ENCODE measurements at places on chromosomes 16 and 17.

DNA sequence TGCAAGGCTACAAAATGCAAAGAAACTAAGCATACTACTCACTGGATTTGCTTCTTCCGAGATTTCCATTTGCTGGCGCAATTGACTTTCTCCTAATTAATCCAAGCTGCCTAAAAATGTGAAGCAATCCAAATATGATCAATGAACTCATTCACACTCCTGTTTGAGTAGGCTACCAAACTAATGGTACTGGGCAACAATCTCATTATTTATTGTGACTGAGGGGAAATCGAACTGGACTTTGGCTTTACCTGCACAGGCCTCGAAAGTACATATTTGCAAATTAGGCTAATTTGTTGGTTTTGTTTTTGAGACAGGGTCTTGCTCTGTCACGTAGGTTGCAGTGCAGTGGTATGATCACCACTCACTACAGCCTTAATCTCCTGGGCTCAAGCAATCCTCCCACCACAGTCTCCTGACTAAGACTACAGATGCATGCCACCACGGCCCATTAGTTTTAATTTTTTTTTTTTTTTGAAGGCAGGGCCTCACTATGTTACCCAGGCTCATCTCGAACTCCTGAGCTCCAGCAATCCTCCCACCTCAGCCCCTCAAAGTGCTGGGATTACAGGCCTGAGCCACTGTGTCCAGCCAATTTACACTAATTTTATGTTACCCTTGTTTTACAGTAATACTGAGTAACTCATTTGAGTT is 2.6 kb downstream of the ERI2 start:
- no peak for DNase-seq

DNA sequence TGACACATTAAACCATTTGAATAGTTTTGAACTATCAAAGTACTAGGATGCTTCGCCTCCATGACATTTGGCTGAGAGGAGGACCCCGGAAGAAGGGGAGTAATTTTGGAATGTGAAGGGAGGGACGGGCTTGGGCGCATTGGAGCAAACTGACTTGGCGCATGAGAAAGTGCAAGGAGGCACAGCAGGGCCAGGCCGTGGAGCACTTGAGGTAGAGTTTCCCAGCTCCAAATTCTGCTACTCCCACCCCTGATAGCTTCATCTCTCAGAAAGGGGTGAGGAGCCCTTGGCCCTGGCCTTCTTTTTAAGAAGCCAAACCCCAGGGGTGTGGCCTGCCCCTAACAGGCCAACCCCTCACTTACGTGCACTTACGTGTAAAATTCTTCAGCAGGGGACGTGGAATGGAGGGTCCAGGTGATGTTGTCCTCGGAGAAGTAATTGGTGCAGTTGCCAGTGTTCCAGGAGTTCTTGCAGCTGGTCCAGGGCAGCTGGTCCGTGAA is 17.7 kb downstream of the SLC6A4 start:
- DNase-seq = no peak

GRCh38 chr16:11105038-11105903 is 150.7 kb downstream of the SOCS1 start:
- DNase-seq = peak; percentile 74

DNA sequence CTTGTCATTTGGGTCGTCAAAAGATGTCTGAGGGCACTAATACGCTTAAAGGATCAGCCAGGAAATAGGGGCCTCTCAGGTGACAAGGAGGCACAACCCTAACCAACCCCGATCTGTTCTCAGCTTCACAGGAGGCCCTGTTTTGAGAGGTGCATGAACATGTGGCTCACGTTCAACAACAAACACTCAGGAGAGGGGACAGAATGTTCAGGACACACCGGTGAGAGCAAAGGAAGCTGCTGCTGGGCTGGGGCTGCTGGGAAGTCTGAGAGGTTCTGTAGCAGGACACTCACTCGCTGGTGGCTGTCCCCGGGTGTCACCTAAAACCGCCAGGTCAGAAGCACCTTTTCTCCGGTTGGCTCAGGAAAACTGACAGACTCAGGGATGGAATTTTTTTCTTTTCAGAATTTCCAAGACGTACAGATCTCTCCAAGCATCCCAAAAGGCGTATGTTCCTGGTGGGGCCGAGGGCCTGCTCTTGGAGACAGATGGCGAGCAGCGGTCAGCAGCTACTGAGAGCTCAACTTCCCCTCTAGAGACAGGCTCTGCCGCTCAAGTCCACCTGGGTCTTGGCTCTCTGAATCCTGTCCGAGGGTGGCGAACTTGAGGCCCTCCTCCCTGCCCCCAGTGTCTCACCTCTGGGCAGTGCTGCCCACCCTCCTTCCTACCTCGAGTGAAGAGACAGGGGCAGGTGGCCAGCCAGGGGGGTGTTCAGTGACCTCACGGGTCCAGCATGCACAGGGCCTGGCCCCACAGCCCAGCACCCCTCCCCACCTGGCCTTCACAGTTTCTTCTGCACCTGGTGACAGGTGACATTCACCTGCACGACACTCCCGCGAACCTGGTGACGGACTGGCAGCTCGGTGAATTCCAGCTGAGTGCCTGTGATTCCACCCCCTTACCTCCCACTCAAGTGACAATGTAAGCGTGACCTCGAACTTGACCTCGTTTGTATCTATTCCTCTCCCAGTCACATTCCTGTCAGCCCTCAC is 22.9 kb downstream of the CLUH start:
- no peak for DNase-seq

- DNase-seq = peak; percentile 81
These were observed 8.6 kb upstream of the TEX19 start for GRCh38 chr17:82350182-82351030.

DNA sequence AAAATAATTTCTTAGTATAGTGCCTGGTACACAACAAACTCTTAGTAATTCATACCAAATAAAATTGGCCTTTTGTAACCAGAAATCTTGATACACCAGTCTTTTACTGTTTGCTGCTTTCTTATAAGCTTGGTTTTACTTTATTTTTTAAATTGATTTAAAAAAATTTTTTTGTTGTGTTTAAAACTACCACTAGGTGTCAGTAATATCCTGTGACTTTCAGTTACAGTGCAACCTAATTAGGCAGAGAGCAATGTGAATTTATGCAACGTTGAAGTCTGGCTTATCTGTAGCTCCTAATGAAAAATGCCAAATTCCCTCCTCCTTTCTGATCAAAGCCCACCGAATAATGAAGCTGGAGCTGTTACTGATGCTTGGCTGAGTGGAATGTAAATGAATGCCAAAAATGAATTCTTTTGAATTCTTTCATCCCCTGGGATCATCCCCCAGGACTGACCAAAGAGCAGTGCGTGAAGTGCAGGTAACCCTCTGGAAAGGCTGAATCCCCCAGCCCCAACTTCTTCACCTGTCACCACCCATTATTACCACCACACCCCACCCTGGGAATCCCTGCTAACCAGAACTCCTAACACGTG is 3.8 kb downstream of the ERCC4 start:
- DNase-seq = no peak

- no peak for DNase-seq
These were observed 14.9 kb upstream of the FASN start for GRCh38 chr17:82112914-82113311.

DNA sequence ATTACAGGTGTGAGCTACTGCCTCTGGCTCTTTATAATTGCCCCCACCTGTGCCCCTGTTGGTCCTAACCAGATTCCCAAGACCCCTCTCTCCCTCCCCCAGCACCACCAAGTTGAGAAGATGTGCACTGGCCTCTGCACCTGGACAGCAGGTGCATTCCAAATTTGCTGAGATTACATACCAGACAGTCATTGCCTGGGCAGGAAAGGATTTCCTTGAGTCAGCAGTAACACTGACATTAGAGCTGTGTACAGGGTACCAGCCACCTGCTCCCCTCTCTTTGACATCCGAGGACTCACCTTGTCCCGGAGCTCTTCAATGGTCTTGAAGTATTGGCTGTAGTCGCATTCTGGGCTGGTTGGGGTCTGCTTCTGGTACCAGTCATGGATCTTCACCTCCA is 659 bp downstream of the KRT15 start:
- DNase-seq = no peak

- DNase-seq = no peak
These were observed 5.7 kb downstream of the FAM20A start for GRCh38 chr17:68595496-68595895.

DNA sequence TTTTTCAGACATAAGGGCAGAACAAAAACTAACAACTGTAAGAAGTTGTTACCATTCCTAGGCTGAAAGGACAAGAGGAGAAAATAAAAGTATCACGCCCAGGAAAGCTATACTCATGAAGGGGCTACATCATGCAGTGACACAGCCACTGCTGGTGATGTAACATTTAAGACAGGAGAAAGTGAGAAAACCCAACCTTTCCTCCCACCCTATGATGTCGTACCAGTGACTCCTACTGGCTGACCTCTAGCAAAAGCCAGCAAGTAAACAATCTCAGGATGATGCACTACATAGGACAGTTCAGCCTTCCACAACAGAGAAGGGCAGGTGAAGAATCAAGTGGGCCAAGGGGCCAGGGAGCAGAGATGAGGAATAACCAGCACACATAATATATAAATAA is 14.0 kb upstream of the OR1E2 start:
- DNase-seq = peak; percentile 10

All from activated naive CD4-positive, alpha-beta T cell treated with anti-CD3 and anti-CD28 coated beads for 36 hours (primary cell).